Neural crest cell (in vitro differentiated cells): ENCODE measurements at places on chromosomes 12 and 14. TPM values are rescaled to one million over a fixed set of nuclear protein-coding genes. Genes with fewer than 3 reads are reported as not detected.

GRCh38 chr14:77682158-77682553, 25.7 kb downstream of the ALKBH1 start:
- DNase-seq = no peak
- H3K27me3 ChIP-seq = no peaks in the 10 kb centered on the region
- H3K4me1 ChIP-seq = no peaks in the 10 kb centered on the region
- no peak overlapping the region for H3K27ac ChIP-seq
- peaks cover 9% of the 10 kb centered on the region for H3K36me3 ChIP-seq

GRCh38 chr14:92733007-92733406, 15.4 kb downstream of the LGMN start:
- no peaks in the 10 kb centered on the region for H3K27me3 ChIP-seq
- no peak overlapping the region for H3K4me3 ChIP-seq
- peaks cover 19% of the 10 kb centered on the region for H3K36me3 ChIP-seq
- H3K27ac ChIP-seq = peak overlapping the region; percentile 27
- no peak for DNase-seq

DNA sequence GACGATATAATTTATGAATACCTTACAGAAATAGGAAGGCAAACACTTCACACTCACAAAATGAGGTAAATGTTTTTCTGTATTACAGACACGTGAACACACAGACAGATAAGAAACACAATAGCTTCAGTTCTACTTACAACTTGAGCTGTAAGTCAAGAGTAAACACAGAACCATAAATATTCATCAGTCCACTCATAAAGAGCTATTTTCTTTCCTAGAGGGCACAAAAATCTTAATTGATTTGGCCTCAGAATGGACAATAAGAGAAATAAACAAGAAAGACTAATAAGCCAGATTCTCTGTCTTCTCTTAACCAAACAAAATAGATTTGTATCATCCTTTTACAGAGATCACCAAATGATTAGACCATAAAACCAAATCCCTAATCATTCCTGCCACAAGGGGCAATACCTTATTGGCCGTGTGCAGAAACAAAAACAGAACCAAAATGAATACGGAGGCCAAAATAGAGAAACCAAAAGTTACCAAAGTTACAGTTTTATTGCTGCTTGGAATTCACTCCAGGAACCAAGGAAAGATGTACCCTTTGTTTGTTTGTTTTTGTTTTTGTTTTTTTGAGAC, 38.1 kb upstream of the GARIN2 start:
- no peak overlapping the region for H3K4me3 ChIP-seq
- no peaks in the 10 kb centered on the region for H3K36me3 ChIP-seq
- peaks cover 5% of the 10 kb centered on the region for H3K4me1 ChIP-seq
- no peak overlapping the region for H3K27ac ChIP-seq
- H3K27me3 ChIP-seq = no peaks in the 10 kb centered on the region
- DNase-seq = no peak

Gene KRT5
- not detected in 2 replicates for total RNA-seq

Gene SLCO1C1
- total RNA-seq = 0.36 and 1.5 TPM in 2 replicates

Gene KRT80
- total RNA-seq = not detected in 2 replicates
